ENCODE measurements at places on chromosomes 3 and 15.

- no peak for DNase-seq
These were observed 178.7 kb upstream of the MCTP2 start for GRCh38 chr15:94052711-94053110.

GRCh38 chr3:154044671-154045070 lies 76.5 kb upstream of the ARHGEF26 start:
- no peak for DNase-seq

DNA sequence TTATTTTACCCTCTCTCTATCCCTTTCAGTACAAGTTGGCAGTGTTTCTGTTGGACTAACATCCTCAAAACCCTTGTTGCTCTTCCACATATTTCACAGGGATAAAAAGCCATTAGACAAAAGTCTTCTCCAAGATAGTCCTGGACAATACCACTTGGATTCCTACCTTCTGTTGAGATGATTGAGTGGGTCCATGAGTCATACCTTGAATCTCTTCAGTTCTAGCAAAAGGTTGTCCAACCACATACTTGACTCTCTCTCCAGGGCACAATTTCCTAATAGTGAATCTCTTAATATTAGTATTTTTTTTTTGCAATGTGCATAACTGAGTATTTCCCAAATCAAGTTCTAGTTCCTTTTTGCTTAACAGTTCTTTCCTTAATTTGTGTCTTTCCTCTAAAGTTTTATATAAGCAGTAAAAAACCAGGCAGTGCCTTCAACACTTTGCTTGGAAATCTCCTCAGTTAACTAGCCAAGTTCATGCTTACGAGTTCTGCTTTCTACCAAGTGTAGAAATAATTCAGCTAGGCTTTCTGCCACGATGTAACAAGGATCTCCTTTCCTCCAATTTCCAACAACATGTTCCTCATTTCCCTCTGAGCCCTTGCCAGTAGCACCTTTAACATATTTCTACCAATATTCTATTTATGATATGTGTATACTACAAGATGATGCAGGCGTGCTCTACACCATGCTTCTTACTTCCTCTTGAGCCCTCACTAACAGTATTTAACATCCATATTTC lies 68.3 kb upstream of the NEO1 start:
- no peak for DNase-seq

DNA sequence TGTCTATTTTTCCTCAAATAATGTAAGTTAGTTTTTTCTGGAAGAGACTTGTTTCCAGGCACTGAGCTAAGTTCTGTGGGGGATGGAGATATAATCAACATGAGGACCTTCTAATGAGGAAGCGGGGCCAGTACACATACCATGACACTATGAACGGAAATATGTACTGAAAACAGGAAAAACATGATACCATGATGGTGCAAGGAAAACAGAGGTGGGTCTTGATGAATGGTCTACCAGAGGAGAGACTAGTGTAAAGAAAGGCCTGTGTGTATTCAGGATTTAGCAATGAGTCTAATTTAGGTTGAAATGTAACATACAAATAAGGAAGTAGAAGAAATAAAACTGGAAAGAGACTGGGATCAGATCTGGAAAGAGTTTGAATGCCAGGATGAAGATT lies 38.9 kb upstream of the TPRG1 start:
- no peak for DNase-seq

- DNase-seq, result peak; percentile 33
These were observed 8.6 kb downstream of the FBXL22 start for GRCh38 chr15:63605816-63606215.

DNA sequence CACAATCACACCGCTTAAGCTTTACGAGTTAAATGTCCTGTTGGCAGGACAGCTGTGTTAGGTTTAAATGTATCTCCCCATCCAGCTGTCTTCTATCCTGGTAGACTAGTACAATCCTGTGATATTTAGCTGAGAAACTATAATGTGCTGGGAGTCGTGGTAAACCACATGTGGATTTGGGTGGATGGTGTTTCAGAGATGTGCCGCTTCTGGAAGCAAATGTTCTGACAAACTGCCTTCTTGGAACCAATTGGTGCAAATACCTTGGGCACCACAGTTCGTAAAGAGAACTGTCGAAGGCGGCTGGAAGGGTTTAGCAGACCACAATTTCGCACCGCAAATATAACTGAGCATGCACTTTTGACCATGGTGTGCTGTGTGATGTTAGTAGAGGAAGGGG lies 15.0 kb downstream of the SCG5 start:
- no peak for DNase-seq

GRCh38 chr15:71612397-71612722 lies 198.0 kb upstream of the NR2E3 start:
- no peak for DNase-seq

DNA sequence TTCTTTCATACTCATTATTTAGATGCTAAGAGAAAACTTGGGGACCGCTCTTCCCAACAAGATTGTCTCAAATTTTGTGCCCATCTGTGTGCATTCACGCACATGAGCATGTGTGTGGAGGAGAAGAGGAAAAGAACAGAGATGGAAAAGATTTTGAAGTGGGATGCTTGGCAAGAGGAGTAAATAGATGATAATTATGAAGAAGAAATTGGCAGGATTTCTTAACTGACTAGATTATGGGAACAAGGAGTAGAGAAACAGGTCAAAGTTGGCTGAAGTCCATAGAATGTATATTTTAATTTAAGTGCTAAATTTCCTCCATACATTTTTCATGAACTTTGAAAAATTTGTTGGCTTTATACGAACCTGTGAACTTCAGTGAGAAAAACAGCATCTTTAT lies 100.1 kb downstream of the ZNF609 start:
- no peak for DNase-seq

DNA sequence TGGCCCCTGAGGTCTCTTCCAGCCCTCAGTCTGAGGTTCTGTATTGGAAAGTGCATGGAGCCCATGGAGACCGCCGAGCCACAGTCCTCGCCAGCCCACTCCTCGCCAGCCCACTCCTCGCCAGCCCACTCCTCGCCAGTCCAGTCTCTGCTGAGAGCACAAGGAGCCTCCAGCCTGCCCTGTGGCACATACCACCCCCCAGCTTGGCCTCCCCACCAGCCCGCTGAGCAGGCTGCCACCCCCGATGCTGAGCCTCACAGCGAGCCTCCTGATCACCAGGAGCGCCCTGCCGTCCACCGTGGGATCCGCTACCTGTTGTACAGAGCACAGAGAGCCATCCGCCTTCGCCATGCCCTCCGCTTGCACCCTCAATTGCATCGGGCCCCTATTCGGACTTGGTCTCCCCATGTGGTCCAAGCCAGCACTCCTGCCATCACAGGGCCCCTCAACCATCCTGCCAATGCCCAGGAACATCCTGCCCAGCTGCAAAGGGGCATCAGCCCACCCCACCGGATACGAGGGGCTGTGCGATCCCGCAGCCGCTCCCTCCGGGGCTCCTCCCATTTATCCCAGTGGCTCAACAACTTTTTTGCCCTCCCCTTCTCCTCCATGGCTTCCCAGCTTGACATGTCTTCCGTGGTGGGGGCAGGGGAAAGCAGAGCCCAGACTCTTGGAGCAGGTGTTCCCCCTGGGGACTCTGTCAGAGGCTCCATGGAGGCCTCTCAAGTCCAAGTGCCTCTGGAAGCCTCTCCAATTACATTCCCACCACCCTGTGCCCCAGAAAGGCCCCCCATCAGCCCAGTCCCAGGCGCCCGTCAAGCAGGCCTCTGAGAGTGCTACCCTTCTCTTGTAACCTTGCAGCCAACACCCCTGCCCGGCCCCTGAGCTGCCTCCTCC lies 40.9 kb downstream of the PML start:
- no peak for DNase-seq

- DNase-seq, result no peak
These were observed 438.8 kb downstream of the FHIT start for GRCh38 chr3:60812502-60812901.

GRCh38 chr3:23481616-23482278 lies 278.6 kb downstream of the UBE2E2 start:
- no peak for DNase-seq

DNA sequence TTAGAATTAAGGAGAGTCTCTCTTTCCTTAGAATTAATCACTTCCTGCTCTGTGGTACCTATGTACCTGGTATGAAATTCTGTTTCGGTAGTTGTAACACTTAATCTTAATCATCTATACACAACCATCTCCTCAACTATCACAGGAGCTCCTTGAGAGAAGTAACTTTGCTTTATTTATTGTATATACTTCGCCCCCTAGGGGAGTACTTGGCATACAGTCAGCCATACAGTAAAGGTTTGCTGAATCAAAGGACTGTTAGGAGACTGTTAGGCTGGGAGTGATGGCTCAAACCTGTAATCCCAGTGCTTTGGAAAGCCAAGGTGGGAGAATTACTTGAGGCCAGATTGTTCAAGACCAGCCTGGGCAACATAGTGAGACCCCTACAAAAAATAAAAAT lies 44.7 kb downstream of the RORA start:
- DNase-seq, result no peak

- DNase-seq, result no peak
These were observed 14.4 kb downstream of the NGLY1 start for GRCh38 chr3:25768851-25769250.

- no peak for DNase-seq
These were observed 189.7 kb downstream of the SHQ1 start for GRCh38 chr3:72658466-72659100.

- DNase-seq, result no peak
These were observed 439 bp downstream of the CTXND1 start for GRCh38 chr15:80251428-80252120.

DNA sequence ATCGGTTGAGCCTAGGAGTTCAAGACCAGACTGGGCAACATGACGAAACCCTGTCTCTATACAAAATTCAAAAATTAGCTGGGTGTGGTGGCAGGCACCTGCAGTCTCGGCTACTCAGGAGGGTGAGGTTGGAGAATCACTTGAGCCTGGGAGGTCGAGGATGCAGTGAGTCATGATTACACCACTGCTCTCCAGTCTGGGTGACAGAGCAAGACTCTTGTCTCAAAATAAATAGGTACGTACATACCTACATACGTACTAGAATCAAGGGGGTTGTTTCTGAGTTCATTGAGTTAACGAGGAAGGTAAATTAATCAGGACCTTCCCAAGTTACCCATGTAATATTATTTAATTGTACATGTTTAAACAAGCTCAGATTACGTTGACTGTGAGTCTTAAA lies 97.5 kb downstream of the CHL1 start:
- DNase-seq, result no peak

DNA sequence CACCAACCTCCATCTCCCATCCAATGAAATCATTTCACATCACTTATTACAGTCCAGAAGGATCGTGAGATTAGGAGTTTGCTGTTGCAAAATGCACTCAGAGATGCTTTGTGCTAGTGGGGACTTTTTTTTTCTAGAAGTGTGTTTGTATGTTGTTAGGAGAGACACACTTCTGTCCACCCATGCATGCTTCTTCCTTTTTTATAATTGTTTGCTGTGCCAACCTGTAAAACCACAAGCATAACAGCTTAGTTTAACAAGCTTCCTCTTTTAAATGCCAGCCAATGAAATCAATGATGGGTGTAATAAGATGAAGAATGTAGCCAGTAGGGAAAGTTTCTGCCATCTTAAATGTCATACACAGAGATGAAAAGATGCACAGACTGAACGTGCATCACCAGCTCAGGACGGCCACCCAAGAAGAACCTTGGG lies 305.6 kb upstream of the STT3B start:
- no peak for DNase-seq

DNA sequence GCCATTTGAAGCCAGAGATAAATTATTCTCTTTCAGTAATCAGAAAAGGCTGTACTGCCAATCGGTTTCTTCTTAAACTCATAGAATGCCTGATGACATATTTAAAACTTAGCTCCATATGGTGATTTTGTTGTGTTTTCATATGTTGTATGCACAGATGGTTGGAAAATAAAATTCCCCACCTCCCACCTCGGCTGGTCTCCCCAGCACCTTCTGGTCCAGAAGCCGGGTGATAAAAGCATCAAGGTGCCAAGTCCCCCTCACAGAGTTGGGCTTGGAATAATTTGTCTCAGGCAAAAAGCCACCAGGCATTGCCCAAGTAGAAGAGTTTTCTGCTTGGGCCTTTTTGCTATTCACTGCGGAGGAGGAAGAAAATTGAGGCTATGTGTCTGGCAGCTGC lies 18.4 kb downstream of the LARS2 start:
- no peak for DNase-seq

- DNase-seq, result no peak
These were observed 7.4 kb downstream of the SLC38A3 start for GRCh38 chr3:50212502-50212901.

GRCh38 chr15:70353606-70354345 lies 256.1 kb upstream of the TLE3 start:
- no peak for DNase-seq

DNA sequence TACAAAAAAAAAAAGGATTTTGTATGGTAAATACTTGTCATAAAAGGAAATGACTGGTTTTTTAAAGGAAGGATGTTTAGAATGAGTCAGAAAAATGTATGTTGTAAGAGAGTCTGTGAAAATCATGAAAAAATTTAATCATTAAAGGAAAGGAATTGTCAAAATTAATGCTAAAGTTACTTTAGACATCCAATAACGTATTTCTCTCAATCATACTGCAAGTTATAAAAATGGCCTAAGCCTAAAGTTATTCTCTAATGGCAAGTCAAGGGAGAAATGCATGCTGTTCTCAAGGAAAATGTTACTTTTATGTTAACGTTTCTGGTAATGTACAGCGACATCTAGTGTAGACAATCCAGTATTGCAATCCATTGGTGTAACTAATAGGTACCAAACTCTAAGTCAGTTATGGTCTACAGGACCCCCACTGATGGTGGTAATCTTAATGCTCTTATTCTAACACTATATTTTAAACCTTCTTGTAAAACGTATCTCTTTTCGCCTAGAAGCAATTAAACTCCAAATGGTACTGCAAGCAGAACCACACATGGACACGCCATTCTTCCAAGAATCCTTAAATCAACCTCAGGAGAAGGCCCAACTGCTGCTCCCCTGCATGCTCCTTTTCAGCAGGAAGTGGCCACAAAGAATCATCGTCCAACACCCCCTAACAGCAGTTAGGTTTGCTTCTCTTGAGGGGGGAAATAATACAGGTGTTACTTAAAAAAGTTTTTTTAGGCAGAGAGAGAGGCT lies 35.2 kb downstream of the NCEH1 start:
- no peak for DNase-seq

GRCh38 chr3:63202529-63202928 lies 75.6 kb upstream of the SYNPR start:
- no peak for DNase-seq

- DNase-seq, result no peak
These were observed 10.7 kb downstream of the SLC33A1 start for GRCh38 chr3:155843569-155843968.

DNA sequence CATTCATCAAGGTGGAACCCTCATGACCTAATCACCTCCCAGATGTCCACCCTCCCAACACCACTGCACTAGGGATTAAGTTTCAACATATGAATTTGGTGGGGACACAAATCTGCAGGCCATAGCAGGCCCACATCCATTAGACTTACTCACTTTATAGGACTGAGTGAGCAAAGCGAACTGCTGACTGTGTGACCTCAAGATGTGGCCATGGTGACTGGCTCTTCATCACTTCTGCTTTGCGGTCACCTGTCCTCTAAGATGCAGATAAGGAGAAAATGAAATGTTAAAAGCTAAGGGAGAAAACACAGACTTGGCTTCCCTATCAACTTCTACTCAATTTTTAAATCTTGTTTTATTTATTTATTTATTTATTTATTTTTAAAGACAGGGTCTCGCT lies 14.5 kb upstream of the DCP1A start:
- no peak for DNase-seq

- DNase-seq, result no peak
These were observed 52.1 kb upstream of the MYRIP start for GRCh38 chr3:39757307-39757706.

GRCh38 chr15:43879386-43880355 lies 52.9 kb downstream of the WDR76 start:
- no peak for DNase-seq

- DNase-seq, result no peak
These were observed 812 bp downstream of the P4HTM start for GRCh38 chr3:48990636-48991469.

- no peak for DNase-seq
These were observed 612.8 kb upstream of the AGTR1 start for GRCh38 chr3:148084931-148085330.
